ENCODE measurements at places on chromosomes 2 and 18. TPM values are rescaled to one million over a fixed set of nuclear protein-coding genes. Genes with fewer than 3 reads are reported as not detected.

The DYNAP gene
- not detected for total RNA-seq

The MRPL30 gene
- 20.7 TPM for total RNA-seq

The IL36G gene
- total RNA-seq = not detected

The SERPINB3 gene
- not detected for total RNA-seq

GRCh38 chr2:217061916-217062505 lies 202.1 kb upstream of the TNP1 start:
- no peak for DNase-seq

DNA sequence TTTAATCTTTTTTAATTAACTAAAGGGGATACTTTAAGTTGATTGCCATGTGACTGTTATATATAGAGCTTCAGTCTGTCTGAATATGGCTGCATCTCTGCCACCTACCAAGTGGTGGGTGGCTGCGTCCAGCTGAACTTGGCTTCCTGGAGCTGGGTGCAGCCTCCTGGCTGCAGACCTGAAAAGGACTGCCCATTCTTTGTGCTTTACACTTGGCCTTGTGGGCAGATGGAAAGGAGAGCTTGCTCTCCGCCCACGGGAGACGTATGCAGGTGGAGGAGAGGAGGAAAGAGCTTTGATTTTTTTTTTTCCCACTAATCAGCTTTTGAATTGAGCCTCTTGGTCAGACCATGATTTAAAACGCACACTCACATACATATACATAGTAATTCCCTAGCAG lies 34.7 kb downstream of the NCK2 start:
- no peak for DNase-seq

The AQP12A gene
- not detected for total RNA-seq

The CD28 gene
- 0.05 TPM for total RNA-seq

The DUSP2 gene
- 1.1 TPM for total RNA-seq

The TGFA gene
- 0.25 TPM for total RNA-seq

- no peak for DNase-seq
Measured at GRCh38 chr2:218754201-218754600, 27.7 kb upstream of the CYP27A1 start.

The CNDP1 gene
- total RNA-seq = 0.22 TPM

The DOK6 gene
- total RNA-seq = 15.1 TPM

GRCh38 chr2:83630351-83630750 lies 828.7 kb downstream of the SUCLG1 start:
- no peak for DNase-seq

DNA sequence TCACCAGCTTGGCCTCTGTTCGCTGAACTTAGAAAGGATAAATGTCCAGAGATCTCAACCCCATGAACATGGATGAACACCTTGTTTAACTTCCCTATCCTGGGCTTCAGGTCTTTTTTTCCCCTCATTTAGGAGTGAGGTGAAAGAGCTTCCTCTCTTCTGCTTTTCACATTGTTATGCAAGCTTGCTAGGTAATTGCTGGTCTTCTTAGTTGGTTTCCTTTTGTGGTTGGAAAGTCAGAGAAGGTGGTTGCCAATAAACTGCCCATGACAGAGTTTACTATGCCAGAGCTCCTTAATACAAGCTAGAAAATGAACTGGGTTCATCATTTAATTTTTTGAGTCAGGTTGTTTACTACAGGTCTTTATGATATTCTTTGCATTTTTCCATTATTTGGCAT lies 16.6 kb downstream of the SLC9A4 start:
- no peak for DNase-seq

The REG3A gene
- not detected for total RNA-seq

All from chondrocyte (in vitro differentiated cells).